ENCODE measurements at places on chromosomes 11 and 22.

- DNase-seq: no peak
Observed at GRCh38 chr11:101296896-101297295, 167.3 kb upstream of the PGR start.

GRCh38 chr11:36155124-36155561 lies 134.1 kb downstream of the COMMD9 start:
- no peak for DNase-seq

DNA sequence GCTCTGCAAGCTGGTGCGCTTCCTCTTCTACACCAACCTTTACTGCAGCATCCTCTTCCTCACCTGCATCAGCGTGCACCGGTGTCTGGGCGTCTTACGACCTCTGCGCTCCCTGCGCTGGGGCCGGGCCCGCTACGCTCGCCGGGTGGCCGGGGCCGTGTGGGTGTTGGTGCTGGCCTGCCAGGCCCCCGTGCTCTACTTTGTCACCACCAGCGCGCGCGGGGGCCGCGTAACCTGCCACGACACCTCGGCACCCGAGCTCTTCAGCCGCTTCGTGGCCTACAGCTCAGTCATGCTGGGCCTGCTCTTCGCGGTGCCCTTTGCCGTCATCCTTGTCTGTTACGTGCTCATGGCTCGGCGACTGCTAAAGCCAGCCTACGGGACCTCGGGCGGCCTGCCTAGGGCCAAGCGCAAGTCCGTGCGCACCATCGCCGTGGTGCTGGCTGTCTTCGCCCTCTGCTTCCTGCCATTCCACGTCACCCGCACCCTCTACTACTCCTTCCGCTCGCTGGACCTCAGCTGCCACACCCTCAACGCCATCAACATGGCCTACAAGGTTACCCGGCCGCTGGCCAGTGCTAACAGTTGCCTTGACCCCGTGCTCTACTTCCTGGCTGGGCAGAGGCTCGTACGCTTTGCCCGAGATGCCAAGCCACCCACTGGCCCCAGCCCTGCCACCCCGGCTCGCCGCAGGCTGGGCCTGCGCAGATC lies 16.5 kb downstream of the P2RY2 start:
- no peak for DNase-seq

DNA sequence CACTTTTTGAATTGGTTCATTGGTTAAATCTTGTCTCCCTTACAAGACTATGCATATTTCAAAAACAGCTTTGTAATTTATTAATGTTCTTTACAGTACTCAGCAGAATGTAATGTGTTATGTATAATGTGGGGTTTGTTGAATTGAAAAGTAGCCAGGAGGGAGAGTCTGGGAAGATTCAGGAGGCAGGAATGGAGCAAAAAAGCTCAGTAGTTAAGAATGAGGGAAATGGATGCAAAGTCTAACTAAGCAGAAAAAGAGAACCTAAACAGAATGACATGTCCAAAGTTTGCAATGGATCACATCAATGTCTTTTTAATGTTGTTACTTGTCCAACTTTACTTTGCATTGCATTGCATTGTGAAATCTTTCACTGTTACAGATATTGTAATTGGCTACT lies 86.5 kb upstream of the CARD18 start:
- DNase-seq: no peak

DNA sequence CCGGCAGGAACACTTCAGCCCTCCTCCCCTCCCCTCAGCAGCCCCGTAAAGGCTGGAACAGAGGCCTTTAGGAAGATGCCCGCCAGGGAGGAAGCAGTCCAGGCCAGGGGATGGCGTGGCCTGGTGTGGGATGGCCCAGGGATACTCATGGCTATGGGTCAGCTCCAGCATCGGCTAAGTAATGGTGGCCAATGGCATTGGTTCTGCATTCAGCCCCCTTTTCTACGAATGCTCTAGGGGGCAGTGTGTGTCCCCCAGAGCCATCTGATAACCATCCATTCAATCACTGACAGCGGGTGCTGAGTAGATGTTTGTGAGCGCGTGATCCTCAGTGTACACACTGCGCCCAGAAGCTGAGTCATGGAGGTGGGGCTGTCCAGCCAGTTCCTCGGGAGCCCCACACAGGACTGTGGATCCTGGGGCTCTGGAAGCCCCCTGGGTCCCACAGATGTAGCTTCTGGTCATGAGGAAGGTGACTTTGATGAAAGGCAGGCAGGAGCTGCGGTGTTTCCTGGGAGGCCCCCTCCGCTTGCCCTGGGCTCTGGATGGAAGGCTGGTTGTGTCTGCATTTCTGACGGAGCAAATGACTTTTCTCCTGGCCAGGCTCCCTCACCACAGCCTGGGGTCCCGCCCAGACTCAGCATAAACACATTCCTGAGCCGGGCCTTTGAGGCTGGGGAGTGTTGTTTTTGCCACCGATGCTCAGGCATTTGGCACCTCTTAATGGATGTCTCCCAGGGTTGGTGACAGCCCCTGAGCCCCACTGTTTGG lies 46.5 kb downstream of the FBLN1 start:
- DNase-seq: no peak

- peak; percentile 38 for DNase-seq
Observed at GRCh38 chr11:76680518-76681425, 10.2 kb upstream of the LRRC32 start.

DNA sequence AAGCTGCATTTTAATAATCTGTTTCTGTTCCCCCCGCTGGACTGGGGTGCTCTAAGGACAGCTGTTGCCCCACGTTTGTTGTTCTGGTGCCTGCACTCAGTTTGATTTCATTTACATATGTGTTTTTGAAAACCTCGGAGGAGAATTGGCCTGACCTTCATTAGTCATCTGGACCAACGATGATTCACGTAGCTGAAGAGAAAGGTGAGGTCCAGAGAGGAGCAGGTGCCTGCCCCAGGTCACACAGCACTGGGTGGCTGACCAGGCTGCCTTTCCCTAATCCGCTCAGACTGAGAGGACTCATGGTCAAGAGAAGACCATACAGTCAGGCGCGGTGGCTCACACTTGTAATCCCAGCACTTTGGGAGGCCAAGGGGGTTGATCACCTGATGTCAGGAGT lies 3.8 kb downstream of the CSDC2 start:
- no peak for DNase-seq

DNA sequence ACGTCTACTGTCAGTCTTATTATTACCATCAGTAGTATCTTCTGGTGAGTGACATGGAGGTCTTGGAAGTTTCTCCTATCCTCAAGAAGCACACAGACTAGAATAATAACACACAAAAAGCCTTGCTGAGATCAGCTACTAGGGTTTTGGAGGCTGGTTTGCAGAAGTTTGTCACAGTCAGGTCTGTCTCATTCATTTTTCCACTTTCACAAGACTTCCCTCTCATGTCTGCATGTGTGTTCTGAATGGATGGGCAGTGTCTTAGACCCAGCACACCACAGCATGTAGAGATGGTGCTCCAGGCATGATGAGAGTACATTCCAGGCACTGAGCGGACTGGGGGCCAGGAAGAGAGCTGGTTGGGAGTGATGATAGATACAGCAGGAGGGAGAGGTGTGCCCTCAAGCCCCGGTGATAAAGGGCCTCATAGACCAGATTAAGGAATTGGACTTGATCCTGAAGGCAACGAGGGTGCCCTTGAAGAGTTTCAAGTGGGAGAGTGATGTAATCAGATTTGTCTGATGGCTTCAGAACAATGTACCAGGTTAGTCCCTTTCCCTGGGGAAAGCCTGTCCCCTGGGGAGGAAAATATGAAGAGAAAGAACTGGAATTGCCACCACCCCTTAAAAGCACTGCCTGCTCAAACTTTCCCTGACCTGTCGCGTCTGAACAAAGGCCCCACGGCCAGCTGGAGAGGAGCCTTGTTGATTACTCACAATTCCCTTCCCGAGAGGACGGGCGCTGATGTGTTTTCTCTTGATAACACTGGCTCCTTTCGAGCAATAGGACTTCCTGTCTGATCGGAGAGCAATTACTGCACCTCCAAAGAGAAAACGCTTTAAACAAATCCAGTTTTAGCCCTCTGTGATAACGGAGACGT lies 45.1 kb upstream of the LMO2 start:
- no peak for DNase-seq

DNA sequence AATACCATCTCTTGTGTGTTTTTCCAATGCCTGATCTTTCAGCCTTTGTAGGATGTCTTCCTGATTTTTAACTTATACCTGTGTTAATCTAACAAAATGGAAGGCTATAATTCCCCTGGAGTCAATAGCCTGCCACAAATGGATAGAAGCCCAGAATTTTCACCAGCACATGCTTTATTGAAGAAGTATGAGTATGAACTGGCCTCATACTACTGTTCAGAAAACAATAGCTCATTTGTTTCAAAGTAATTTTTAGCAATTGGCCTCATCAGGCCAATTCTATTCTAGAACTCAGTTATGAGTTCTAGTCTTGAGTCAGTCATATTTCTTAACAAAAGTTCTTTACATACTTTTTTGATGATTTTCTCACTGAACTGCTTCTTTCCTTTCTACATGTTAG lies 40.6 kb upstream of the SLC37A2 start:
- no peak for DNase-seq

Measured in stimulated activated CD8-positive, alpha-beta memory T cell treated with anti-CD3 and anti-CD28 coated beads, Interleukin-2, amount 100 ng/mL, for 1 hour (primary cell).